ENCODE measurements at places on chromosomes 12 and 14.

DNA sequence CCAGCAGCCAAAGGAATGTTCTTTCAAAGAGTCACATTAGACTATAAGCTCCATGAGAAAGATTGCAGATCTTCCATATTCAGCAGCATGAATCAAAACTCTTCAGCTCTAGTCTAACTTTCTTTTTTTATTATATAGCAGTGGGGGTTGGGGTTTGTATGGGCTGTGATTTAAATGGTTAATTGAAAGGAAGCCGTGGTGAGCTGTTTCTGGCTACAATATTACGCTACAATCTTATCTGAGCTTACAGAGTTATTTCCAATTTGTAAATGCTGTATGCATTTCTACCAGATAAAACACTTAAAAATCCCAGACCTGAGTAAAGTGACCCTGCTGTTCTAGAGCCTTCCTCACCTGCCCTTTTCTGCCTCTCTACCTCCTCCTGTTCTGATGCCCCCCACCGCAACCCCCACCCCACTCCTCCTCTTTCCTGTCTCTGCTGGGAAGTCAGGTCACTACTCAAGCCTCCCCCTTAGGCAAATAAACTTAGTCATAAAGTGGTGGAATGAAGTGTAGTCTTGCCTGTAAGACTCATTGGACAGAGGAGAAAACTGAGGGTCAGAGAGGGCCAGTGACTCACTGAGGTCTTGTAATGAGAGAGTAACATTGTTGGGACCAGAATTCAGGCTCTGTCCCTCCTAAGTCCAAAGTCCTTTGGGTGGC lies 1089.5 kb downstream of the BCL11B start:
- DNase-seq: peak; percentile 49

DNA sequence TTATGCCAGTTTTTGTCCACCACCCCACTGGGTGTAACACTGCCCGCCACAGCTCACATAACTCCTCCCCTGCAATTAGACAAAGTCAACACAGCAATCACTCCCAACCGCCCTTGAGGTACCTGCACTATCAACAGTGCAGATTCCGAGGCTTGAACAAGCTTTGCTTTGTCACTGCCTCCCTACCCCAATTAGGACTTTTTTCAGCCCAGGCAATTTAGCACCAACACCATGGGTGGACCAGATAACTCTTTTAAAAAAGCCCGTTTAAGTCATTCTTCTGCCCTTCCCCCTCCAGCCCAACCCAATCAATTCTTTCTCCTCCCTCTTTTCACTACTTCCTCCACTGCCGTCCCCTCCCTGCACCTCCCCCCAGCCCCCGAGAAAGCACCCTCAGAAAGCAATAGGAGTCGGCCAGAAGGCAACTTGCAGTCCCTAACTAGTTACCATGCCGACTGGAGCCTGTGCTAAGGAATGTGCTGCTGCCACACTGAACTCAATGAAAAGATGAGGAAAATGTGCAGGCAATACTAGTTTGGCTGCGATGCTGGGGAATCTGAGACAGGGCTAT lies 45.7 kb upstream of the OTX2 start:
- DNase-seq: no peak

DNA sequence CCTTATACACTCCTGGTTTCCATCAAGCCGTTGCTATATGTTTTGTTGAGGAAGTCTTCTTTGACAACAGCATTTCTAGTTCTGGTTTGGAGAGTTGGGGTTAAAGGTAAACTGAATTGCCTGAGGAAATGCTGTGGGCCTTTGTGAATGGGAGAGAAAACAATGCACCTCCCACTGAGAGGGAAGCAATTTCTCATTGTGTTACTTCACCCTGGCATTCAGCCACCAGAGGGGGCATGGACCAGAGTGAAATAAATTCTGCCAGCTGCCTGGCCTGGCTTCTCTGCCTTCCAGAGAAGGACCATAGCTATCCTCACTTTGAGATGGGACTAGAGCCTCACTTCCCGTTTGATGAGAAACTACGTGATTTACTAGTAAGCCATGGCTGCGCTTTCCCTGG lies 475.3 kb downstream of the EGLN3 start:
- DNase-seq: no peak

DNA sequence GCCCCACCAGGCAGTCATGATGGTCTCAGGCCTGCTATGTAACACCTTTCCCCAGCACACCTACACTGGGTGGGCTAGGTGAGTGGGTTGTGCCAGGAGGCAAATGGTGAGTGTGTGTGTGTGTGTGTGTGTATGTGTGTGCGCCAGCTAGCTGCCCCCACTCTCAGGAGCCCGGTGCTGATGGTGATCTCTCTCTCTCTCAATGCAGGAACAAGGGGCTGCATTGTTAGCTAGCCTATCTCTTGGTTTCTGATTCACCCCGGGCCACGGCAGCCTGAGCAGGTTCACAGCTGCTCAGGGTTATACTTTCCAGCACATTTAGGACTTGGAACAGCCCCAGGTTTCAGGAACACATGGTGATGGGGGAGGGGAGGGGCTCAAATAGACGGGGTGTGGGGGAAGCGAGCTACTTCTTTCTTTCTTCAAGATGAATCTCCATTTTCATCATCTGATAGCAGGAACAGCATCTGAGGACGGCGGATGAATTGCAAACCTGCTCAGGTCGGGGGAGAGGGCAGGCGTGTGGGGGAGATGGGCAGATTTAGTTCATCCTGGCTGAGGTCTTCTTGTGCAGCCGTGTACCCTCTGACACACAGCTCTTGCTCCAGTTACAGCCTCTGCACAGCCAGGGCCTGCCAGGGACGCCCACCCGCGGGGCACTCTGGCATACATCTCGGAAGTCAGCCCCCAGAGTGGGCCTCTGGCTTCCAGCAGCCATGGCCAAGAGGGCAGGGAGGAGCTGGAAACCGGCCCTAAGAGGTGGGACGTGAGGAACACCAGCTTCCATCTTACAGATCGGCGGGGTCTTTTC lies 137.6 kb downstream of the ZFP36L1 start:
- no peak for DNase-seq

- no peak for DNase-seq
Measured at GRCh38 chr12:131782061-131782460, 46.1 kb upstream of the MMP17 start.

DNA sequence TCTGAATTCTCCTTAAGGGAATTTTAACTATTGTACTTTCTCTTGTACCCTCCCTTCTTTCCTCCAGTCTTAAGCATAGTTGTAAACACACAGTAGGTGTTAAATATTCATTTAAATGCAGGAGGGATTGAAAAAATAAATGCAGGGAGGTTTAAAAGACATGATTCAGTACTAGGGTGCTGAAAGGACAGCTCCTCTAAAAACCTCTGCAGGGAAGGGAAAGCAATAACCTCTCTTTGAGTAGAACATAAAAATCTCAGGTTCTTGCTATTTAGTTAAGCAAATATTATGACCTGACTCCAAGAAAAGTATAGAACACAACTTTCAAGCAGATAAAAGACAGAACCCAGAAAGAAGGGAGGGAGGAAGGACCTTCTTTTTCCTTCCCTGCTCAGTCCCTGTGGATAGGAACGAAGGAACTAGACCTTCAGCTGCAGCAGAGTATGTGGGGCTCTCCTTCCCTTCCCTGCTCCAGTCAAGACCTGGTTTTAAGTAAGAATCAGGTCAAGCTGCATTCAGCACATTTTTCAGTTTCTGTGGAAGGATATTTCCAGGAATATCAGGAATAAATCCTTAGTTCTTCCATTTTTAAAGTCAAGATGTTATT lies 4.7 kb downstream of the MAP3K9 start:
- DNase-seq: no peak

DNA sequence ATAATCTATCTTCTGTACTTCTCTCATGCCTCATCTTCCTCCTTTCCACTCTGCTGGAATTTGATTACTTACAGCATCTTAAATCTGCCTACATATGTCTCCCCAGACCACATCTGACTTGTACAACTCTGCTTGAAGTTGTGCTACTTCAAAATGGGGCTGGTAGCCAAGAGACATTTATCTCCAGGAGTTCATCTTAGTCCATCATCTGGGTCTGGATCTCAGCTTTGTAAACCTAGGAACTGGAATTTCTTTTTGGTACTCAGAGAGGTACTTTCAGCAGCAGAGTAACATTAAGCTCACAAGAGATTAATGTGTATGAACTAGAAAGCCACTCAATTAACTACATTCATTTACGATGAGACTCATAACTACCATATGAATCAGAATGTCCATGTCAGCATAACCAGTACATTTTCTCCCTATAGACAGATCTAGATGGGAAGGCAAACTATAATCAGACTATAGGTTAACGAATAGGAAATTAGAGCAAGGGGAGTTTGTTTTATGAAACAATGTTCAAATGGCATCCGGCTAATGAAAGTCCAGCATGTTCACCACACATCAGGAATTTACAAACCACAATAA lies 178.8 kb downstream of the CEP128 start:
- no peak for DNase-seq

- DNase-seq: no peak
Measured at GRCh38 chr14:31090883-31091764, 64.9 kb upstream of the STRN3 start.

GRCh38 chr12:13428538-13429265 lies 232.2 kb downstream of the EMP1 start:
- no peak for DNase-seq

- no peak for DNase-seq
Measured at GRCh38 chr12:72699362-72699761, 427.2 kb downstream of the TRHDE start.

GRCh38 chr14:102235275-102235897 lies 69.6 kb downstream of the MOK start:
- peak; percentile 68 for DNase-seq
